ENCODE measurements at places on chromosomes 1 and 21. TPM values are rescaled to one million over a fixed set of nuclear protein-coding genes. Genes with fewer than 3 reads are reported as not detected.
A peak's percentile ranks its signal among the peaks of the same experiment; 100 is the strongest.

The CDCA8 gene
- total RNA-seq, result 1.2 TPM

DNA sequence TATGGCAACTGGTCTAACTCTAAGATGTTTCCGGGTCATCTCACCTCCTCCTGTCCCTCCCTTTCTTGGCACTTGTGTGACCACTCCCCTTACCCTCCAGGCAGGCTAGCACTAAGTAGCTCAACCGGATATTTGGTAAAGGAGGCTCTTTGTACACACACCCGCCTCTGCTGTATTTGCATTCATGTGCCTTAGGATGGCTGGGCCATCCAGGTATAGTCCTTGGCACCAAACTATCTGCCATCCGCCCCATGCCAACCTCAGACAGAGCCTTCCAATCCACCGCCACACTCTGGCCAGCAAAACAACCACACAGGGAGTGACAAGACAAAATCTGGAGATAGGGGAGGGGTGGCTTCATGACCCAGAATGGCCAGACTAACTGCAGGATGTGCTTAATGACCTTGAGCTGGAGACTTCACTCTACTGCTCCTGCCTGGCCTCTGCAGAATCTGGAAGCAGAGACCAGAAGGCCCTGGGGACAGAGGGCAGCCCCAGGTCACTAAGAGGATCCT is 59.5 kb downstream of the CDK18 start:
- no peak for DNase-seq

GRCh38 chr1:54428837-54429518 is 22.8 kb upstream of the SSBP3 start:
- DNase-seq, result no peak

GRCh38 chr1:33086384-33086850 is 5.5 kb downstream of the AZIN2 start:
- DNase-seq, result peak; percentile 86

GRCh38 chr21:38914528-38915293 is 109.0 kb downstream of the ETS2 start:
- no peak for DNase-seq

- DNase-seq, result no peak
Measured at GRCh38 chr1:68958958-68959357, 462.1 kb upstream of the DEPDC1 start.

- DNase-seq, result no peak
Measured at GRCh38 chr21:44569861-44570517, 3.5 kb upstream of the KRTAP10-4 start.

GRCh38 chr1:25757151-25757845 is 42.7 kb upstream of the SELENON start:
- no peak for DNase-seq

GRCh38 chr1:24735509-24736375 is 9.5 kb upstream of the CLIC4 start:
- no peak for DNase-seq

DNA sequence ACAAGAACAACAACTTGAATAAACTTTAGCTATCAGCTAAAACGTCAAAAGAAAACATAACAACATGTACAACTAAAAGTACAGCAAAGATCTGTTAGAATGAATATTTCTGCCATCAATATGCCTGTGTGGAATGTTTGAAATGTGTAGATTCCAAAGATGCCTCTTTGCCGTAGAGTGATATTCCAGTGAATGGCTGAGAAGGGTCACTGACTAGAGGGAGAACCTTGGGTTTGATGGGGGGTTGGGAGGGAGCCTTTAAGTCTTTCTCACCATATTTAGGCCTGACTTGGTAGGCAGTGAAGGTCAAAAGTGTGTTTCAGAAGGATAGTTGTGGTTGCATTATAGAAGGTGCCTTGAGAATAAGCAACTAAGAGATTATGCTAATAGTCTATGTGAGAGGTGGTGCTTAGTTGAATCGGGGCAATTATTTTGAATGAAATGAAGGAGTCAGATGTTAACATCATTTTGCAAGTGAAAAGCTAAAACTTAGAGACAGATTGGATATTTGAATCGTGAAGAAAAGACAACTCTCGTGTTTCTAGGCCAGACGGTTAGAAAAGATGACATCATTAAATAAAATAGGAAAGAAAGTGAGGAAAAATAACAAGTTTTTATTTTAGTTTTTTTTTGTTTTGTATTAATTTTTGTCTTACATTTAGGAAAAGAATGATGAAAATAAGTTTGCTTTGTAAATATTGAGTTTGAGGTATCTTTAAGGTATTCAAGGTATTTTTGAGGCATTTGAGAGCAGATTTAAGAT is 53.8 kb downstream of the PLA2G4A start:
- DNase-seq, result no peak

DNA sequence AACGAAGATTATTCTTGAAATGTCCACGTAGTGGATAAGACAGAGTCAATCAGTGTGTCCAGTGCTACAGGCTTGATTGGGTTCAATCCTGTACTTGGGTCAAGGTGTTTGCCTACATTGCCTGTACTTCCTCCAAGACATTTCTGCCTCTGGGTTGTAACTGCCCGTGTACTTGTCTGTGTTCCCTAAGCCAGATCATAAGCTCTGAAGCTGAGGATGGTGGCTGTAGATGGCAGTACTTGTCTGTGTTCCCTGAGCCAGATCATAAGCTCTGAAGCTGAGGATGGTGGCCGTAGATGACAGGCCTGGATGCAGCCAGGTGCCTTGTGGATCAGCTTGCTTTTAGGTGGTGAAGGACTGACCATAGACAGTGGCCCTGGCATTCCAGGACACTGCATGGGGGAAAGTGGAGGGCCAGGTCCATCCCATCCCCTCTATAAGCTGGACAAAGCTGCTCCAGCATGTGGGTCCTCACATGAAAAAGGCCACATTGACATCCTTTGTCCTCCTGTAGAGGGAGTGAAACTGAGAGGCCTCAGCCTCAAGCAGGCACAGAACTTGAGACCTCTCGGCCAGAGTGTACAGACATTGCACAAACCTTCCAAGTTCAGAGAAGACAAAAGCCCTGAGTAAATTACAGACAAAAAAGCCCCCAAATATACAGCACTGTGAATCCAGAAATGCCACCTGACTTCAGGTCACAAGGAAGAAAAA is 2.0 kb upstream of the SRM start:
- DNase-seq, result no peak

DNA sequence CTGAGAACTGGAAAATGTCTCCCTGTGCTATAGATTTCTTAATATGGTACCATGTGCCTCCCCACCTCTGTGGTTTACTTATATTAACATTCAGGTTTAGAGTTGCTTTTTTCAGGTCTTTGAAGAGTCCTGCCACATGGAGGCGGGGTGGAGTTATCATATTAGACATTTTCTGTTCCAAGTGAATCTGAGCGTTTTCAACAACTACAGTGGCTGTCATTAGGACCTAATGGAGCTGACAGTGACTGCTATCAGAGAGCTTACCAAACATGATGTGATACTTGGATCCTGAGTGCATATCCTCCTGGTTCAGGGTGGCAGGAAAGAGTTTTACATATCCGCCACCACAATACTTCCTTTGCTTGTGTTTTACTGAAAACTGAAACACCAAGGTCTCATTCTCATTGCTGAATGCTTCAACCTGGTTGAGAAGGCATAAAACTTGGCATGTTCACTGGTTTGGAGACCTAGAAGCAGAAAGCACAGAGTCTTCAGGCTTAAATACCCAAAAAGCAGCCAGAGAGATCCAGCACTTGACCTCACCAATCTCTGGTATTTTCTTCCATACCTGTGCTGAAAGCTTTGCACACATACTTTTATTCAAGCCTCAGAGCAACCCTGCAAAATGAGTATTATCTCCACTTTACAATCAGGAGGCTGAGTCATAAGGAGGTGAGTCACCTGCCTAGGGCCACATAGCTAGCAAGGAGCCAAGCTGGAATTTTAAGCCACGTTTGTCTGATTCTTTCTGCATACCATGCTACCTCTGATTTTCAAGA is 47.4 kb upstream of the OSBPL9 start:
- DNase-seq, result no peak

DNA sequence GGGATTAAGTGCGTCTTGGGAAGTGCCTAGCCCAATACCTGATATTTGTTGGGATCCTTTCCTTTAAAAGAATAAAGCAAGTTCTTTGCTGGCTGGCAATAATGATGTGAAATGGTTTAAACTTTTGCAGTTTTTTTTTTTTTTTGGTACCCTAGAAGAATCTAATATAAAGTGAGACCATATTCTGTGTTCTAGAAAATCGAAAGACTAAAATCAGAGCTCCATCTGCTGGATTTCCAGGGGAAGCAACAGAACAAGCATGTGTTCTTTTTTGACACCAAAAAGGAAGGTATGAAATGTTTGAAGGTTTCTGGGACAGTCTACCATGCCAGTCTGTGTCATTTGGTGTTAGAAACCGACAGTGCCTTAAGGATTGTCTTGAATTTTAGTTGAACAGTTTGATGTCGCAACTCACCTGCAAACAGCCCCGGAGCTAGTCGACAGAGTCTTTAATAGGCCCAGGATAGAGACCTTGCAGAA is 6.4 kb downstream of the UTP11 start:
- no peak for DNase-seq

DNA sequence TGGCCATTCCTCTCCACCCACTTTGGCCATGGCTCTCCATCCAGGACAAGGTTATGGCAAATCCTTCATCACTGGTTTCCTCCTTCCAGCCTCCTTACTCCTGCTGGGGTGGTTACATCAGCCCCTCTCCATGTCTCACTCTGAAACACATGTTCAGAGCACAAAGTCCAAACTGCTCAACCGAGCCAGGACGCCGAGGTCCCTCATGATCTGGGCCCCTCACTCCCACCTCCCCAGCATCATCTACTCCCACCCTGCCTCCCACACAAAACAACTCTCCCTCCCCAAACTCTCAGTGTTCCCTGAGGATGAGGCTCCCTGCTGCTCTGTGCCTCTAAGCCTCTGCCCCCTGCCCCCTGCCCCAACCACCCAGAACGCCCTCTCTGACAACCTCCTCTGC is 33.3 kb upstream of the ZBTB40 start:
- DNase-seq, result no peak

The AK5 gene
- total RNA-seq, result 227 TPM

- no peak for DNase-seq
Measured at GRCh38 chr1:196403803-196404690, 204.2 kb downstream of the KCNT2 start.

GRCh38 chr1:64934115-64934877 is 32.1 kb downstream of the JAK1 start:
- DNase-seq, result no peak

DNA sequence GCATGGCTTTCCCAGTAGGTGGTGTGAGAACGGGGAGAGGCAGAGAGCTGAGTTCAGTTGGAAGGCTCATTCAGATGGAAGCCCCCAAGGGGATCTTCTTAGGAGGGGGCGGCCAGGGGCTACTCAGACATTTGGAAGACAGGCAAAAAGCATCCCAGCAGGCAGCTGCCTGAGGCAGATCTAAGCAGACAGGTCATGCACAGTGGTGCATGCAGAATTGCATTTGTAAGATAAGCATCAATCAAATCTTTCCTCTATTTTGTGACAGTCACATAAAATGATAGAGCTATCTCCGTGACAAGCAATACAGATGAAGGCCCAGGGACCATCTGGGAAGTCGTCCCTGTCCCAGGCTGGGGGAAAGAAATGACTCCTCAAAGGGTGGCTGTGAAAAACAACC is 3.8 kb downstream of the RAB3B start:
- no peak for DNase-seq

- DNase-seq, result peak; percentile 80
Measured at GRCh38 chr1:179016706-179017382, 8.8 kb upstream of the FAM20B start.

The MEX3A gene
- 1.8 TPM for total RNA-seq

DNA sequence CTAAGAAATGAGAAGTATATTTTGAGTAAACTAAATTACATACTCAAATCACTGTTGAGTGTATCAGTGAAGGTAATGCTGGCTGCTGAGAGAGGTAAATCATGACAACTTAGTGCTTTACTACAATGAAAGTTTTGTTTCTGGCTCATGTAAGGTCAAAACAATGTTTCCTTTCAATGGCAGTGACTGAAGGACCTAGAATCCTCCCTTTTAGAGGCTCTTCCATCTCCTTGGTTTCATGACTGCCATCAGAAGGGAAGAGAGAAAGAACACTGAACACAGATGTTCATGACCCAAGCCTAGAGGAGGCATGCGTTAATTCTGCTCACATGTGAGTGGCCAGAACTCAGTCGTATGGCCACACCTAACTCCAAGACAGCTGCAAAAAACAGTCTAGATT is 130.6 kb downstream of the AKT3 start:
- no peak for DNase-seq

DNA sequence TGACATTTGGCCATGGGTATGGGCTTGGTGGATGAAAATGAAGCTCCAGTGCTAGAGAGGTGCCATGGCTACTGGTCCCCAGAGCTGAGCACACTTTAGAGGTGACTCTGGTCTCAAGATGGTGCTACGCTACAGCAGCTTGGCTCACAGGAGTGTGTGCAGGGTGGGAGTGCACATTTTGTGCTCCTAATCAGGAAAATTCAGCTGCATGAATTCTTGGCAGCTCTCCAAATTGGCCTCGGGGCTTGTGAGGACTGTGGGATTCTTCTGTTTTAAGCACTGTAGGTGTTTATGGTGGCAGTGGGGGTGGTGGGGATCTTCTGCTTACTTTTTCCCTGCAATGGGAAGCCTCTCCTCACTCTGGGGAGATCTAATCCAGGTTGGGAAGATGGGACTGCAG is 17.3 kb upstream of the TIPRL start:
- DNase-seq, result no peak

The PRMT2 gene
- 106 TPM for total RNA-seq

The C1orf56 gene
- total RNA-seq, result 5.8 TPM

DNA sequence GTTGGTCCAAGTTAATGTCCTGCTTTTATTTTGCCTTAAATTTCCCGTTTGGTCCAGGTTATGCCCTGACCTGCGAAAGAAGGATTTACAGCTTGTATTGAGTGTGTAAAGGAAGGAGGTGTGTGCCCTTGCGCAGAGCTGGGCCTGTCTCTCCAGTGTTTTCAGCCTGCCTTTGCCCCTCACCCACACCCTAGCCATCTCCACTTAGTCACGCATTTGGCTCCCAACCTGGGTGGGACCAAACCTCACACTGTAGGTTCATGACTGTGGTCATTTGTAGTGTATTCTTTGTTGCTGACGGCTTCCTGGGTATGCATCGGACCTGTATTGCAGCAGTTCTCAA is 572 bp upstream of the SRSF10 start:
- DNase-seq, result no peak

DNA sequence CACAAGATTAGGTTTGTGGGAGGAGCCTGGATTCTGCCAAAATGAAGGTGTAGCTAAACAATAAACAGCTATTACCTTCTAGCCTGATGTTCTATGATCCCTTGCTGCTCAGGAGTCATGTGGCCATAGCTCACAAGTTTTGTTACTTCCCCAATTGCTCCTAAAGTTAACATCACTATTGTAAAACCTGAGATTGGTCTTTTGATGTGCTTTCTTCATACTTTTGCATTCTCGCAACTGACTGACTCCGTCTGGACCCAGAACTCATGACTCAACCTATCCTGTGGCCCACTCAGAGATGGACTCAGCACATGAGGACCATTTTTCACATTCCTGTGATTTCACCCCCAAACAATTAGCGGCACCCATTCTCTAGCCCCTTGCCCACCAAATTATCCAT is 69.1 kb downstream of the PTGS2 start:
- DNase-seq, result no peak

DNA sequence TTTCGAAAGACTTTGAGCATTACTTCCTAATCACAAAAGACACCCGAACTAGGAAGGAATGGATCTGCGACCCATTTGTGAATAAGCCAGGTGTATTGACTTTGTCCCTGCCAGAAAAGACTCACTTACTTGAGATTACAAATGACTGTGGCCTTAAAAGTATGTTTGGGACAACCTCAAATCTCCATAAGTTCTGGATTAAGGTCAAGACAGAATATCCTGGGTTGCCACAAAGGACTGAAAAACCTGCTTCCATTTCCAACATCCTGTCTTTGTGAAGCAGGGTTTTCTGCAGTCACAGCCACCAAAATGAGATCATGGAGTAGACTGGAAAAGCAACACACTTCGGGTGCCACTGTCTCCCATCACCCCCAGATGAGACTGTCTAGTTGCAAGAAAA is 537.4 kb upstream of the ZRANB2 start:
- DNase-seq, result no peak

Measured in dorsolateral prefrontal cortex (tissue), 122 donors.